Nephron progenitor cell (in vitro differentiated cells): ENCODE measurements at places on chromosomes 13 and 19.

DNA sequence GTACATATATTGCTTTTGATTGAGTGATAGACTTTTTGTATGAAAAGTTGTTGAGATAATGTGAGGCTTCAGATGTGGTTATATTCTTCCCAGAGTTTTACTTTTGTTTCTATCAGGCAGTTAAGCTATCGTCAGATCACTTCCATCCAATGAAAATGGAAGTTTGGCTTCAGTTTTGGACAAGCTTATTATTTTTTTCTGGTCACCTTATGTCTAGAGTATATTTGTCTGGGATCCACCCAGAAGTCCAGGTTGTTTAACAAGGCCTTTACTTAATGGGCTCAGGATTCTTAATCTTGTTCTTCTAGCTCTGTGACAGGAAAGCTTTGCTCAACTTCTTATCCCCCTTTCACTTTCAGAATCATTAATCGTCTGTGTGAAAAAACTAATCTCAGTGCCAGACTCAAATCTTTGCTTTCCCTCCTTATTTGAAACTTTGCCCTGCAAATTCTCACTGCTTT, 150.9 kb downstream of the PDS5B start:
- no peaks in the 10 kb centered on the region for H3K27me3 ChIP-seq
- H3K4me3 ChIP-seq, result no peak overlapping the region
- H3K36me3 ChIP-seq, result peaks cover 42% of the 10 kb centered on the region
- DNase-seq, result no peak
- H3K27ac ChIP-seq, result peak overlapping the region; percentile 34

- peaks cover 13% of the 10 kb centered on the region for H3K36me3 ChIP-seq
- peak; percentile 86 for DNase-seq
- H3K4me3 ChIP-seq, result peak within 1 kb of the TSS; percentile 92
- H3K4me1 ChIP-seq, result peaks cover 30% of the 10 kb centered on the region
These were observed at the start of gene ZNF358 for GRCh38 chr19:7515645-7516151. TSS of gene ZNF358 (plus strand) at chr19:7516103. CDS start at chr19:7519243, 3,140 bp downstream.

DNA sequence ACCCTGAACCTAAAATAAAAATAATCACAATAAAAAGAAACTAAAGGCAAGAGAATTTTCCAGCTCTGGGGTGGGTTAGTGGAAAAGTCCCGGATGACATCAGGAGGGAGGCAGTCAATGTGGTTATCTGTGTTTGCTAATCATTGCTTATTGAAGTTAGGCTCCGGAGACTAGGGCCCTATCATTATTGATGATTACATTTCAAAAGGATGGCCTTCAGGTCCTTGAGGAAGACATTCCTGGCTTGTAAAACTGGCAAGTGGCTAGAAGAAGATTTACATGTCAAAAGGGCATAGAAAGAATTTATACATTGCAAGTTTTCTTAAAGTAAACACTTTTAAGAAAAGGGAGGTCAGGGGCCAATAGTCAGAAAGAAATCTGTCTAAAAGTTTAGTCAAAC, 123.4 kb downstream of the POSTN start:
- no peak overlapping the region for H3K27ac ChIP-seq
- H3K27me3 ChIP-seq, result peaks cover 3% of the 10 kb centered on the region
- peaks cover 12% of the 10 kb centered on the region for H3K4me1 ChIP-seq

GRCh38 chr13:73741742-73742141, 392.5 kb downstream of the KLF12 start:
- H3K36me3 ChIP-seq, result no peaks in the 10 kb centered on the region
- no peak overlapping the region for H3K4me3 ChIP-seq

DNA sequence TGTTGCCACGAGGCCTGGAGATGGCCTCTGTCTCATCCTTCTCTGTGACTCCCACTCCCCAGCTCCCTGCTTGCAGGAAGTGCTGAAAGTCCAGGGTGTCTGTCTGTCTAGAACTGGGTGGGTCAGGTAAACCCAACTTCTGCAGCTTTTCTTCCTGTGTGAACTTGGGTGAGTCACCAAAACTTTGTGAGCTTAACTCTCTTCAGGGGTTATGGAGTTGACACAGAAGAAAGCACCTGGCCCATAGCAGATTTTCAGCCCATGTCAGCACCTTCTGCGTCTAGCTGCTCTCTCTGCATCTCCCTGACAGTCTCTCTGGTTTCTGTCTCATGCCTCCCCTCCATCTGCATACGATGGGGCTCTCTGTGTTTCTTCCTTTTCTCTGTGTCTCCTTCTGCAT, 4.2 kb upstream of the CACNG7 start:
- peaks cover 88% of the 10 kb centered on the region for H3K27me3 ChIP-seq
- peaks cover 18% of the 10 kb centered on the region for H3K4me1 ChIP-seq
- no peak overlapping the region for H3K4me3 ChIP-seq

- no peak overlapping the region for H3K27ac ChIP-seq
- peaks cover 10% of the 10 kb centered on the region for H3K27me3 ChIP-seq
- peaks cover 28% of the 10 kb centered on the region for H3K4me1 ChIP-seq
- H3K36me3 ChIP-seq, result no peaks in the 10 kb centered on the region
- DNase-seq, result no peak
- H3K4me3 ChIP-seq, result no peak overlapping the region
These were observed 6.2 kb downstream of the GNA11 start for GRCh38 chr19:3100331-3100730.

DNA sequence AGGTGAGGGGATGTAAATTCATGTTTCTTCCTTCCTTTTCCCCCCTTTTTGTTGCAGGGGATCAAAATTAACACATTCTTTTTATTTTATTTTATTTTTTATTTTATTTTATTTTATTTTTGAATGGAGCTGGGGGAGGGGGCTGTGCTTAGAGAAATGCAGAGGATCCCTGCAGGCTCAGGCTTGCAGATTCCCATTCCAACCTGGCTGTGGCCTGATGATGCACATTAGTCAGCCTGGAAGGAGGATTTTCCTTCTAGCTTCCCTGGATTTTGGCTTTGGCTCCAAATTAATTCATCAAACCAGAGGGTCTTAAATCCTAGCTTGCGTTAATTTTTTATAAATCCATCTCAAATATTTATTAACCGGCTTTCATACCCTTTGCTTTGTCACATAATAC, 67.0 kb downstream of the FREM2 start:
- DNase-seq, result no peak
- peaks cover 27% of the 10 kb centered on the region for H3K4me1 ChIP-seq
- H3K4me3 ChIP-seq, result no peak overlapping the region
- no peaks in the 10 kb centered on the region for H3K27me3 ChIP-seq
- H3K36me3 ChIP-seq, result no peaks in the 10 kb centered on the region

- no peak overlapping the region for H3K4me3 ChIP-seq
- no peak for DNase-seq
- no peaks in the 10 kb centered on the region for H3K36me3 ChIP-seq
- H3K27ac ChIP-seq, result no peak overlapping the region
These were observed 6.5 kb upstream of the TNFSF9 start for GRCh38 chr19:6524311-6524710.

- H3K4me3 ChIP-seq, result no peak overlapping the region
- no peaks in the 10 kb centered on the region for H3K36me3 ChIP-seq
- no peak overlapping the region for H3K27ac ChIP-seq
- no peak for DNase-seq
- peaks cover 6% of the 10 kb centered on the region for H3K27me3 ChIP-seq
- H3K4me1 ChIP-seq, result peaks cover 68% of the 10 kb centered on the region
These were observed 19.8 kb upstream of the SLC35E1 start for GRCh38 chr19:16591803-16592556.

DNA sequence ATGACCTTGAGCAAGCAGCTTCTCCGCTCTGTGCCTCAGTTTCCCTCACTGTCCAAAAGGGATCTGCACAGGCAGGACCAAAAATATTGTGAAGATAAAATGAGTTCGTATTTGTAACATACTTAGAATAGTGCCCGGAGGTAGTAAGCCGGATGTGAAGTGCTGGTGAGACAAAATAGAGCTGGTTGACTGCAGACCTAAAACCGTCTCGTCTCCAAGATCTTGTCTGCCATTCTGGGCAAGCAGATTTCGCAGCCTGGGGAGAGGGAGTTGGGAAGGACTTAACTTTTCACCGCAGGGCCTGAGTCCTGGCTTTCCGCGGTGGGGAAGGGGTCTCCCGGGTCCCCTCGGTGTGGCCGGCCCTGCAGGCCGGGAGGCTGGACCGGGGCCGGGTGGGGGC, 8.2 kb upstream of the BBC3 start:
- H3K4me3 ChIP-seq, result peak overlapping the region; percentile 78
- no peak overlapping the region for H3K27ac ChIP-seq
- no peaks in the 10 kb centered on the region for H3K36me3 ChIP-seq

- H3K36me3 ChIP-seq, result peaks cover 33% of the 10 kb centered on the region
- no peak for DNase-seq
- no peak overlapping the region for H3K4me3 ChIP-seq
- no peaks in the 10 kb centered on the region for H3K4me1 ChIP-seq
- no peak overlapping the region for H3K27ac ChIP-seq
These were observed 43.1 kb downstream of the PAN3 start for GRCh38 chr13:28181413-28181812.

DNA sequence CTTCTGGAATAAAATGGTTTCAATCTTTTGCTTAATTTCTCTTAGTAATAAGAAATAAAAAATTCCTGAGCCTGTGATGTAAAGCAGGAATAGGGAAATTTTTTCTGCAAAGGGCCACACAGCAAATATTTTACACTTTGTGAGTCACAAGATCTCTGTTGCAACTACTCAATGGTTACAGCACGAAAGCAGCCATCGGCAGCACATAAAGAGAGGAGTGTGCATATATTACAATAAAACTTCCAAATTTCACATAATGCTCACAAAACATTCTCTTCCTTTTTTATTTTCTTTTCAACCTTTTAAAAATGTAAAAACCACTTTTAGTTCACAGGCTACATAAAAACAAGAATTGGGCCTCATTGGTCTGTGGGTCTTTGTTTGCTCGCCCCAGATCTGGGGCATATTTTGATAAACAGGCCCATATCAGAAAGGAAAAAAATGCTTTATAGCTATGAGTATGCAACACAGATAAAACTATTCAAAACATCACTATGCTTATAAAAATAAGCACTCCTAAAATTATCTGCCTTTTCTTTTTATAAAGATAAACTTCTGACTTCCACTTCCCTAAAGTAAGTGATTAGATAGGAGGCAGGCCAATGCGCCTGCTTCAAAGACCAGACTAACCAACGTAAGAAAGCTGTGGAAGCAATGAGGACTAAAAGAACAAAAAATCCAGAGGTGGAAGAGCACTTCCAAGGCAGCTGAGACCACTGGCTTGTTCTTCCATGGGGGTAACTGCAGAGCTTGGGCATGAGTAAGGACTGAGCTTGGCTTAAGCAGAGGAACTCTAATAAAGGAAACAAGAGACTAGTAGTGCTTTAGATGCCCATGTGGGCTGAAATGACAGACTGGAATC, 26.5 kb downstream of the MYCBP2 start:
- H3K36me3 ChIP-seq, result peaks cover 24% of the 10 kb centered on the region
- no peak for DNase-seq
- H3K4me1 ChIP-seq, result no peaks in the 10 kb centered on the region
- no peaks in the 10 kb centered on the region for H3K27me3 ChIP-seq
- H3K4me3 ChIP-seq, result no peak overlapping the region

GRCh38 chr19:51136851-51137551, 5.1 kb upstream of the SIGLEC7 start:
- H3K36me3 ChIP-seq, result no peaks in the 10 kb centered on the region
- H3K27ac ChIP-seq, result peak overlapping the region; percentile 72
- no peak for DNase-seq

- no peak overlapping the region for H3K4me3 ChIP-seq
- peaks cover 17% of the 10 kb centered on the region for H3K4me1 ChIP-seq
- H3K27me3 ChIP-seq, result peaks cover 6% of the 10 kb centered on the region
- no peak for DNase-seq
- no peak overlapping the region for H3K27ac ChIP-seq
- no peaks in the 10 kb centered on the region for H3K36me3 ChIP-seq
These were observed 67.1 kb downstream of the NUFIP1 start for GRCh38 chr13:44921931-44922758.

- DNase-seq, result peak; percentile 66
- peaks cover 63% of the 10 kb centered on the region for H3K27me3 ChIP-seq
- H3K4me3 ChIP-seq, result no peak overlapping the region
- H3K4me1 ChIP-seq, result peaks cover 6% of the 10 kb centered on the region
- H3K27ac ChIP-seq, result no peak overlapping the region
These were observed 67.2 kb downstream of the SPACA7 start for GRCh38 chr13:112443191-112443994.
